Activated naive CD8-positive, alpha-beta T cell treated with anti-CD3 and anti-CD28 coated beads, Interleukin-2, amount 10 ng/mL, durations not matched to agents 7 days and 5 days (primary cell): ENCODE measurements at places on chromosomes 2 and 18.

DNA sequence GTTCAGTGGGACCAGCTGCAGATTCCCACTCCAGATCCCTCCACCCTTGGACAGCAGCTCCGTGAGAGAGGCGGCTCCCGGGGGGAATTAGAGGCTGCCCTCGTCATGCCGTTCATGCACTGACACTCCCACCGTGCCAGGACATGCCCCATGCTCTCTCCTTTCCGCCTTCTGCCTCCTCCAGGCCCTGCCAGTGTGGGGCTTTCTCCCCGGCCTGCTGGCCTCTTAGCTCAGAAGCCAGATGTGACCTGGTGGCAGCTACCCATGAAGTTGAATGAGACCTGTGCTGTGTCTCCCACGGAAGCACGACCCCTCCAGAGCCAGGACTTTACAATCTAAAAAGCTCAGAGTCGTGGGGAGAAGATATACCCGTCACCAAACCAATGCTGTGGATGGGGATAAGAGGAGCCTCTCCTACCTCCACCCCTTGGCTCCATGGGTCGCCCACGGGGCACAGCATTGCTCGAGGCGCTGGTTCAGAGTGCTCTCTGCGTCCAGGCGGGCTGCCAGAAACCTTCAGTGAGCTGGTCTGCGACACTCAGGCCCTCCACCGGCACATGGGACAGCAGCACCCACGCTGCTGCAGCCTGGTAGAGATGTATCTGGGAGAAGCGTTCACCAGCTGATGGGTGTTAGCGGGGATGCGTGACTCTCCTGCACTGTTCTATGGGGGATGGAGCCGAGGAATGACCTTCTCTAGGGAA lies 111.0 kb upstream of the GPC1 start:
- DNase-seq, result no peak

DNA sequence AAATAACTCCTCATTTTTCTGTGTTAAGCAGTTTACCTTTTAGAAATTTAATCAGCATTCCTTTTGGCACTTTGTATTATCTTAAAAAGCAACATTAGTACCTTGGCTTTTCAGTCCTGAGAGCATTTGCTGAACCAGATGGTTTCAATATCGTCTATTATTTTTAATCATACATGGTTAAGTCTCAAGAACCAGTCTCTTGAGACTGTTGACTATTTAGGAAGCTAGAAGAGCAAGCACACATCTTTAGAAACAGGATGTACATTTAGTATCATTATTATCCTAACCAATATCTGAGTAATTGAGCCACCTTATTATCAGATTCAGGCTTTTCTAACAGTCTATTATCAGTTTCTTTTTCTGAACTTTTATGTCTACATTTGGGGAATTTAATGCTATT lies 28.2 kb upstream of the ZEB2 start:
- DNase-seq, result no peak

GRCh38 chr2:20355131-20355530 lies 4.5 kb upstream of the PUM2 start:
- DNase-seq, result no peak

DNA sequence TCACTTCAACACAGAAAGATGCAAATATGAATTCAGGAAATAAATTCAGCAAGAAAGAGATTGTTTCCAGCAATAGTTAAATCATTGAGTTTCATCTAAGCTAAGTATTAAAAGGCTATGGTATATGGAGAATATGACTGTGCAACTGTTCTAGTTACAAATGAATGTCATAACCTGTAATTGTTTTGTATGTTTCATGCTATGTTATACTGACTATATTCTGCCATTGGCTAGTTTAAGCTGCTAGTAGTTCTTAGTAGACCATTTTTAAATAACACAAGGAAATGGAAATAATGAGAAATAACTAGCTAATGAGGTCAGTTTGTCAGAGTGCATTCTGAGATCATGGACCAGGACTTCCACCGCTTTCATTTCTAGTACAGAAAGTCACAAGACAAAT lies 1154.9 kb upstream of the TMEFF2 start:
- no peak for DNase-seq

GRCh38 chr2:201517094-201517493 lies 65.6 kb downstream of the STRADB start:
- DNase-seq, result no peak
